Stimulated activated CD4-positive, alpha-beta T cell treated with anti-CD3 and anti-CD28 coated beads, Interleukin-4, amount 100 ng/mL, for 24 hours (primary cell): ENCODE measurements at places on chromosomes 13 and 19.

DNA sequence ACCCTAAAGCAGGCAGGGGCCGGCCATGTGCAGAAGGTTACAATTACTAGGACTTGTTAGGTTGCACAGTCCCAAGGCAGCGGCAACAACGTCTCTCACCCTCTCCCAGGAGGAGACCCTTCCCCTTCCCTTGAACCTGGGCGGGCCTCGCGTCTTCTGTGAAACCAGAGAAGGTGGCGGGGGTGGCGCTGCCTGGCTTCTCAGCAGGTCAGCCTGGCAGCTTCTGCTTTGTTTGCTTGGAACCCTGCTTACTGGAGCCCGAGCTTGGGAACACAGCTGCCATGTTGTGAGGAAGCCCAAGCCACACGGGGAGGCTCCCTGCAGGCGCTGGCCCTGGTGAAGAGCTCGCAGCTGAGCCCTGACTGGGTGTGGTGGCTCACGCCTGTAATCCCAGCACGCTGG is 15.5 kb downstream of the MKNK2 start:
- no peak for DNase-seq

DNA sequence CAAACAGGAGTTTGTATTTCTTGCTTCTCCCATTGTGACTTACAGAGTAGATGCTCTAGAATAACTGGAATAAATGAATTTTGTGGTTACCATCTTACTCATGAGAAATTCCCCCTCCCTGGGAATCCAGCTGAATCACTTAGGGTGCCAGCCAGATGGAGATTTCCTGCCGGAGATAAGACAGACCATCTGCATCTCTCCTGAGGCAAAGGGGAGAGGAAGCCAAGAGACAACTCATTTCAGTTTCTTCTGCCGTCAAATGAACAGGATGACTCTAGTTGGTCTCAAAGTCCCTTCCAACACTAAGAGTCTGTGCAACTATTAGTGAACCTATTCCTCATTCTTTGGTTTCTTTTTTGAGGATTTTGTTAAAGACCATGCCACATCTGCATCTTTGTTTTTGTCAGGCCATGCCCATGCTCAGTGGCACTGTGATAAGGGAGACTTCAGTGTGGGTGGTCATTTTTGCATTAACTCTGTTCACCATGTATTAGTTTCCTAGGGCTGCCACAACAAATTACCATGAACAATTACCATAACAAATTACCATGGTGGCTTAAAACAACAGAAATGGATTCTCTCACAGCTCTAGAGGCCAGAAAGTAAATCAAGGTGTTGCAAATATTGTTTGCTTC is 112.8 kb downstream of the NDFIP2 start:
- no peak for DNase-seq

GRCh38 chr19:13959141-13959961 is 7.0 kb downstream of the DCAF15 start:
- no peak for DNase-seq

GRCh38 chr13:113630296-113630695 is 27.7 kb downstream of the ATP4B start:
- DNase-seq: no peak

- DNase-seq: no peak
Measured at GRCh38 chr13:80388506-80388905, 47.6 kb upstream of the SPRY2 start.
